Occipital lobe (tissue), 3 donors: ENCODE measurements at places on chromosomes 2 and 18.

- no peak for DNase-seq
Measured at GRCh38 chr18:76380127-76380729, 114.8 kb downstream of the ZNF516 start.

- no peak for DNase-seq
Measured at GRCh38 chr2:1863386-1863785, 119.1 kb upstream of the PXDN start.

- DNase-seq, result no peak
Measured at GRCh38 chr2:203859030-203859789, 8.4 kb upstream of the CTLA4 start.

- DNase-seq, result no peak
Measured at GRCh38 chr2:78992807-78993517, 32.5 kb upstream of the REG3G start.

DNA sequence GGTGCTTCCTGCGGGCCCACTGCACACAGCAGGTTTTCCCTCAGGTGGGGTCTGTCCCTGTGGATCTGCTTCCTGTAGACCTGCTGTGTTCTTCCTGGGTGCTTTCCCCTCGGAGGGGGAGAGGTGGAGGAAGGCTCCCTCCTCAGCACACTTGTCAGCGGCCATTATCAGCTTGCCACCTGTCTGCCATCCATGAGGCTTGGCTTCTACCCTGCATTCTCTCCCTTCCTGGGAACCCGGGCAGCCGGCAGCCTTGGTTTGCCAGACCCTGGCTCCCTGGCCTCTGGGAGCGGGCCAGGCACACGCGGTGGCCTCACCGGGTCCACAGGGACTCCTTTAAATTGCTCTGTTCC, 58.5 kb downstream of the INPP5D start:
- DNase-seq, result no peak

- no peak for DNase-seq
Measured at GRCh38 chr2:190532581-190532980, 1.9 kb downstream of the NEMP2 start.

DNA sequence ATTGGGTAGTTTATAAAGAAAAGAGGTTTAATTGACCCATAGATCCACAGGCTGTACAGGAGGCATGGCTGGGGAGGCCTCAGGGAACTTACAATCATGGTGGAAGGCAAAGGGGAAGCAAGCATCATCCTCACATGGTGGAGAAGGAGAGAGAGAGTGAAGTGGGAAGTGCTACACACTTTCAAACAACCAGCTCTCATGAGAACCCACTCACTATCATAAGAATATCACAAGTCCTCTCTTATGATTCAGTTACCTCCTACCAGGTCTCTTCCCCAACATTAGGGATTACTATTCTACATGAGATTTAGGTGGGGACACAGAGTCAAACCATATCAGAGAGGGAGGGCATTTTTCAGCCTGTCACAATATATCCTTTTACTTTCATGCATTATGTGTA, 22.7 kb upstream of the DOCK10 start:
- no peak for DNase-seq

- no peak for DNase-seq
Measured at GRCh38 chr18:1244397-1245122, 339.9 kb downstream of the ADCYAP1 start.

DNA sequence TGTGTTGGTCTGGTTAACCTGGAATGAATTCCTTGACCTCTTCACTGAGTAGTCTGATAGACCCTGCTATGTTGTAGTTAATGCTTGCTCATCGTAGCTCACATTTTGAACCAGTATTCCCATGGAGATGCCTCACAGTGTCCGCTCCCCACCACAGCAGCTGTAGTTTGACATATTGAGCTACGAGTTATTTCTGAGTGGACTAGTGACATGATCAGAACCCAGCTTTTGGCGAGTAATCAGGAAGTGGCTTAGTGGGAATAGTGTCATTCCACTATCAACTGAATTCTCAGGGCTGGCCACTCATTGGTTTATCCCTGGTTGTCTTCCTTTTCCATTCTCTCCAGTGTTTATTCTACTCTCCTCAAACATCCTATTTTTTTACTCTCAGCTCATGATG, 102.7 kb downstream of the MYO1B start:
- no peak for DNase-seq

- no peak for DNase-seq
Measured at GRCh38 chr18:7926526-7926925, 359.4 kb downstream of the PTPRM start.

- DNase-seq, result no peak
Measured at GRCh38 chr2:179764710-179765109, 96.7 kb downstream of the ZNF385B start.

DNA sequence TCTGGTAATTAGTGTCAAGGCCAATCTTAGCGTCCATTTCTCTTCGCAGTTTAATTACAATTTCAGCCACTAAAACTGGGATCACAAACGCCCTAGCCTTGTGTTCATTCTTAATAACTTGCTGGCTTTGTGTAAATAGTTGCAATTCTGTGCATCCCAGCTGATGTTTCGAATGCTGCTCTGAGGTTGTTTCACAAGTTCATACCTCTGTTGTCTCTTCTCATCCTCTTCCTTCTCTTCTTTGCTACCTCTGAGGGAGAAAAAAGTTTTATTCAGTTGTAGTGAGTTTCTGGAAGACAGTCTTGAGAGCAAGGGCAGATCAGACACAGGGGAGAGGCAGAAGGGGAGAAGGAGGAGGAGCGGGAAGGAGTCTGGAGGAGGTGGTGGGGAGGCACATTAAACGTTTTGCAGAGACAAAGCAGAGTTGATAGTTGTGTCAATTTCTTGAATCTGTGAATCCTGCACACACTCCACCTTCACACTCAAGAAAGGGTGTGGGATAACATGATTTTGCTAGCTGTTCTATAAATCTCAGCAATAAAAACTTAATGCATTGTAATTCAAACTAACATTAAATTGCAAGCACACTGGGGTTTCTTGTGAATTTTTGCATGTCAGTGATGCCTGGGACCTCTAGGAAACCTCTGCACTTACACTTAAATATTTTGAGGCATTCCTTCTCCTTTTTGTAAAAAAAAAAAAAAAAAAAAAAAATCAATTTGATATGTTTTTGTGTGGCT, 6.8 kb downstream of the MEIS1 start:
- DNase-seq, result no peak

DNA sequence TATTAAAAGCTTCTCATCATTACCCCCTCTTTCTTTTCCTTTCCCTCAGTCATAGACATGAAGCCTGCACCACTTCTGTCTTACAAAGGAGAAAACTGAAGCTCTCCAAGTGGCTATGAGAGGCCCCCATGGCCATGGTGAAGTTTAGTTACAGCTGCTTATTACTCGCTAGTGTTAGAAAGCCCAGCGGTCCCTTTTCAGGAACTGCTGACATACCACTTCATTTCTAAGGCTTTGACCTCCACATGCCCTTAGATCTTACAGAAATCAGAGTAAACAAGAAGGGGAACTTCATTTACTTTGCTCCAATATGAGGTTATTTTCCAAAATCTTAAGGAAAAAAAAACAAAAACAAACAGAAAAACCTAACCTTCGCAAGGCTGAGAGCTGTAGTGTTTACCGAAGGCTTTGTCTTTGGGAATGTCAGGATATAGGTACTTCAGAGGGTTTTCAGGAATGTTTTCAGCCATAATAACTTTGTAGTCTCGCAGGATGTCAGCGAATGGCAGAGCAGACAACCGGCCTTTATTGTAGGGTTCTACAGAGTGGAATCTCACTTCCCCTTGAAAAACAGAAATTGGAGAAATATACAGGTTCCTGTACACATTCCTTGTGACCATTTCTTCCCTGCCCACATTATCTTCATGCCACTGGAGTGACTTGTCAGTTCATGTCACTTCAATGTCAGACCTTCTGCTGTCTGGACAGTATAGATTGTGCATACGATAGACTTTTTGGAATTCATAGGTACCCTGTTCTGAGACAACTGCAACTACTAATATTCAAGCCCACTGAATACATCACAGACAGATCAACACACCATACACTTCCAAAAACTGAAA, 18.8 kb upstream of the STAT1 start:
- DNase-seq, result no peak
